Activated CD8-positive, alpha-beta memory T cell treated with anti-CD3 and anti-CD28 coated beads for 48 hours (primary cell): ENCODE measurements at places on chromosomes 4 and X.

GRCh38 chrX:21974011-21974385 is 33.5 kb downstream of the SMS start:
- no peak for DNase-seq

DNA sequence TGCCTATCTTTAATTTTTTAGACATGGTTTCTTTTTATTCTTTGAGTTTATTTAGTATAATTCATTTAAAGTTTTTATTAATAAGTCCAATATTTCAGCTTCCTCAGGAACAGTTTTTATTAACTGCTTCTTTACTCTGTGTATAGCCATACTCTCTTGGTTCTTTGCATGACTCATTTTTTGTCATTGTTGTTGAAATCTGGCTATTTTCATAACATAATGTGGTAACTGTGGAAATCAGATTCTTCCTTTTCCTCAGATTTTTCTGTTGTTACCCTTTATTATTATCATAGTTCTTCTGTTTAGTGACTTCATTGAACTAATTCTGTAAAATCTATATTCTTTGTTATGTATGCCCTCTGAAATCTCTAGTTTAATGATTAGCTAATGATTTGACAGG is 124.9 kb upstream of the CYSLTR1 start:
- DNase-seq: no peak

DNA sequence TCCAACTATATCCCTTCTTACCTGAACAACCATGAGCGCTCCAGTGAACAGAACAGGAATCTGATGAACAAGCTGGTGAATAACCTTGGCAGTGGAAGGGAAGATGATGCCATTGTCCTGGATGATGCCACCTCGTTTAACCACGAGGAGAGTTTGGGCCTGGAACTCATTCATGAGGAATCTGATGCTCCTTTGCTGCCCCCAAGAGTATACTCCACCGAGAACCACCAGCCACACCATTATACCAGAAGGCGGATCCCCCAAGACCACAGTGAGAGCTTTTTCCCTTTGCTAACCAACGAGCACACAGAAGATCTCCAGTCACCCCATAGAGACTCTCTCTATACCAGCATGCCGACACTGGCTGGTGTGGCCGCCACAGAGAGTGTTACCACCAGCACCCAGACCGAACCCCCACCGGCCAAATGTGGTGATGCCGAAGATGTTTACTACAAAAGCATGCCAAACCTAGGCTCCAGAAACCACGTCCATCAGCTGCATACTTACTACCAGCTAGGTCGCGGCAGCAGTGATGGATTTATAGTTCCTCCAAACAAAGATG is 870.2 kb downstream of the ADGRL3 start:
- DNase-seq: no peak

DNA sequence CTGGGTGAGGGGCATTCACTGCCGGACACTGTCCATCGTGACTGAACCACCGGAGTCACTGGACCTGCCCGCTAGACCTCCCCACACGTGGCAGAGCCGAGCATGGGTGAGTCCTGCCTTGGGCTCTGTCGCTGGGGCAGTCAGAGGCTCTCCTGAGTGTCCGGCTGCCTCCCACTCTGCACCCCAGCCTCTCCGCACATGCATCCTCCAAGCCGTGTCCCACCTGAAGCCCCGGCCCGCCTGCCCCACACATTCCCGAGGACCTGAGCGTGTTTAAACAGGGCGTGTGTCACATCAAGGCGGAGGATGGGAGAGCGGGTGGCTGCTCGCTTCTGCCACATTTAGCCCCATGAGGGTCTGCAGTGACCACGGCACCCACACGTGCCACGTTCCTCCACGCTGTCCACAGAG is 4.7 kb downstream of the CPLX1 start:
- no peak for DNase-seq

GRCh38 chr4:139808808-139809756 is 143.5 kb downstream of the MGST2 start:
- no peak for DNase-seq

DNA sequence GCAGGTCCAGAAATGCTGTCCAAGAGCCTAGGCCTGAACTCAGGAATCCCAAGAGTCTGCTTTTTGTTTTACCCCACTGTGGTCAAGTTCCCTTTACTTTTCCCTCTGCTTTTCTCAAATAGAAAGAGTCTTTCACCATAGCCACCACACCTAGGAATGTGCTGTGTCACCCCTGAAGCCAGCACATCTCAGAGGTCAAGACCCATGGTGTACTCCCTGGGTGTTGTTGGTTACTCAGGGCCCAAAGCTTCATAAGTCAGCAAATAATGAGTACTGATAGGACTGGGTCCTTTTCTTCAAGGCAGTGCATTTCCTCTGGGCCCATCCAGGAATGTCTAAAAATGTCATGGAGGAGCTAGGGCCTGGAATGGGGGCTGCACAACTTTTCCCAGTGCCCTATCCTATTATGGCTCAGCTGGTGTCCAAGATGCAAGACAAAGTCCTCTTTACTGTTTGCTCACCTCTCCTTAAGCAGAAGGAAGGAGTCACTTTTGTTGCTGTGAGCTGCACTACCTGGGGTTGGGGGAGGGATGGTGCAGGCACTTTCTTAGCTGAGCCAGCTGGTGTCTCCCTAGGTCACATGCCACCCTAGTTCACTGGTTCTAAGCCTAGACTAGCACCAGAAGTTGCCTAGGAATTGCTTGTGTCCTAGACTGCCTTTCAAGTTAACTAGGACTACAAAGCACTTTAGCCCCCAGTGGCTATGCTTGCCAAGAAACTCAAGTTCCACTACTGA is 62.4 kb upstream of the RXFP1 start:
- DNase-seq: no peak

DNA sequence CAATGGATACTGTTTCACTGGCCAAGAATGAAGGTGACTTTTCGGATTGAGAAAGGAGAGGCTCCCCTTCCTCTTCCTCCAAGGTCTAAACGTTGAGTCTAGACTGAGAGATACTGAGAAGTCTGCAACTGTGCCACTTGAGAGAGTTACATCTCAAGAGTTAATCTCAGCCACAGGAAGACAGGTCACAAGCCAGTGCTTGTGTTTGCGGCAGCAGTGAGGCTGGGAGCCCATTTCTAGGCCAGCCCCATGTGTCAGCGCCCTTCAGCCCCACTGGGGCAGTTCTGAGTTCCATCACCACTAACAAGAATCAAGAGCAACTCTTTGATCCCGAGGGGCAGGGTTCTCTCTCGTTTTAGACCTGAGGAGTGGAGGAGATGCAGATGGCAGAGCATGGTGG is 7.3 kb upstream of the SEC24D start:
- no peak for DNase-seq

- no peak for DNase-seq
These were observed 49.5 kb downstream of the DCLK2 start for GRCh38 chr4:150127757-150128156.

DNA sequence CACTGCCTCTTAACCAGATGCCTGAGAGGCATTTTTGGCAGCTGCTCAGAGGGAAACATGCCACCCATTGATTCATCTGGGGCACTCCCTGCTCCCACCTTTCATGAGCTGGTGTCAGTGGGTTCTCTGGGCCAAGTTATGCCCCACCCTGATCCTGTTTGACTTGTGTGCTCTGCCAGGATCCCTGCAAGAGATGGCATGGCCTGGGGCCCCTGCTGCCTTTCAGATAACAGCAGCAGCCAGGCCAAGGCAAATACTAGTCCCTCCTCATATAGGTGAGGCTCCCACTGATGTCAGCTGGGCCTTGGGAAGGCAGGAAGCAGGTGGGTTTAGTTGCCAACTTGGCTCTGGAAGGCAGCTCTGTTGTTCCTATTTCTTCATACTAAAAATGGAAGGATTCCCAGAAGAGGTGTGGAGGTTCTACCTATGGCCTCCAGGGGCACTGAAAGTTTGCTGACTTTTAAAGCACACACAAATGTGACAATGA is 192.9 kb upstream of the RBPJ start:
- no peak for DNase-seq
